GF-D8 (cell line): ENCODE measurements at places on chromosomes 11 and 22.

- DNase-seq: no peak
Measured at GRCh38 chr22:45185718-45186514, 22.2 kb downstream of the NUP50 start.

- DNase-seq: no peak
Measured at GRCh38 chr11:83437939-83438338, 151.8 kb upstream of the CCDC90B start.

DNA sequence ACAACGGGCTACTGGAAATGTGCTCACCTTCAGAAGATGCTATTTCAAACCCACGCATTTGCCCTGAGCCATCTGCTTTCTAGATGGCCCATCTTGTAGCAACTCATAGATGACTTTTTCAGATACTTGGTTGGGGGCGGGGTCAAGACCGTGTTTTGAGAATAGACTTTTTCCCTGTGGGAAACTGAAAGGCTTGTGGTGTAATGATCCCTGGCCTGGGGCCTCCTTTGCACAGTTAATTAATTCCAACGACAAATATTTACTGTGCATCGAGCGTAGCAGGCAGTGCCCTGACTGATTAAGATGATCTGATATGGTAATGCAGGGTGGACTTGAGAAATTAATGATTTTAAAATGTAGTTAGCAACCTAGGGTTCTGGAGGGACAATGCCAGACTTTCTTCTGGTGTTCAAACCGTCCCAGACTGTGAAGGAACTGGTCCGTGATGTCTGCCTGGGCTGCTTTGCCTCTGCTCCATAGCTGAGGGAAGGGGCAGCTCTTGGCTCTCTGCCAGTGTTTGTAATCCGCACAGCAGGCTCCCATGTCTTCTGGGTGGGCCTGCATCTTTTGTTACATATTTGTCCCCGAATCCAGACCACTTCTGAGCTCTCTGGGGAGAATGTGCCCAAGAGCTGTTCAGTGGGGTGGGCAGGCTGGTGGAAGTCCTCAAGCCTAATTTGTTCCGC is 84.8 kb downstream of the ADAMTS15 start:
- DNase-seq: no peak

GRCh38 chr11:67057205-67057672 is 592 bp downstream of the RHOD start:
- DNase-seq: no peak

DNA sequence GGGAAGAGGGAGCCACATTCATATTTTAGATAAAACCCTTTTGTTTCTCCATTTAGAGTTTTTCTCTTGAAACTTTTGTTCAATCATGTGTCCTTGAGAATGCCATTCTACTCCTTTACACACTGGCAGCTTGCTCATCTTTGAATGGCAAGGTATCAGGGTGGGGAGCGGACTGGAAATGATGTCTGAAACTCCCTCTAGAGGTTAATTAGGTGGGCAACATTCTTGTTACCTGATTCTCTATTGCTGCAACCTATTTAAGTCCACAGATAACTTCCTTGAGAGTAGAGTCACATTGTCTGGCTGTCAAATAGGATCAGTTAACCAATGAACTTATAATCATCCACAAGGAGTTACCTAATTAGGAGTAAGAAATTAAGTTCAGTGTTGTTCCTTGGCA is 533.6 kb upstream of the API5 start:
- DNase-seq: no peak

- no peak for DNase-seq
Measured at GRCh38 chr11:123056835-123057491, 5.0 kb downstream of the HSPA8 start.
